ELR (cell line): ENCODE measurements at places on chromosomes 4 and X.
A peak's percentile ranks its signal among the peaks of the same experiment; 100 is the strongest.

GRCh38 chr4:105619188-105619931 is 66.9 kb downstream of the ARHGEF38 start:
- no peak for DNase-seq

DNA sequence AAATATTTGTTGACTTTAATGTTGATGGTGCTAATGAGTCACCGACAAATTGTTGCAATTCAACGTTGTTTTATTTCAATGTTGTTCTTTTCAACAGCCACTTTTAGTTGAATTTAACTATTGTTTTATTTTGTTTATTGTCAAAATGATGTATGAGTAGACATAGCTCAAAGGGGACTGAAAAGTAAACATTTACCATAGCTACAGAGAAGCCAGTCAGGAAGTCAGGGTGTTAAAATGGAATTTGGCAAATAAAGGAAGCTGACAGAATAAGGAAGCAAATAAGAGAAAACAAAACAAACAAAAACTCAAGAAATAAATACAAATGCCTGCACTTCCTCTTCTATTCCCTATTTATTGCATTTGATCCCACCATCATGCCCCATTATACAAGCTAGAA is 648.4 kb upstream of the HTR2C start:
- no peak for DNase-seq

DNA sequence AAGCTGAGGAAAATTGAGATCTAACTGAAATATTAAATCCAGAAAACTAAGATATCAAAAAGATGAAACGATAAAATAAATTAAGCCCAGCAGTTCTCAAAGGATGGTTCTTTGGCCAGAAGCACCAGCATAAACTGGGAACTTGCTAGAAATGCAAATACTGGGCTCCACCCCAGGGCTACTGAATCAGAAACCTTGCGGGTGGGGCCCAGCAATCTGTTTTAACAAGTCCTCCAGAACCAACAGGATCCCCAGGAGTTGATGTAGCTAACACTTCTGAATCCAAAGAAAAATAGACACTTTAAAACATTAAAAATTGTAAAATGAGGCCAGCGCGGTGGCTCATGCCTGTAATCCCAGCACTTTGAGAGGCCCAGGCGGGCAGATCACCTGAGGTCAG is 14.1 kb upstream of the TMEM154 start:
- DNase-seq, result no peak

- DNase-seq, result no peak
These were observed 1.1 kb upstream of the BDH2 start for GRCh38 chr4:103100691-103101090.

GRCh38 chr4:148015058-148015457 is 283.2 kb downstream of the ARHGAP10 start:
- DNase-seq, result no peak

DNA sequence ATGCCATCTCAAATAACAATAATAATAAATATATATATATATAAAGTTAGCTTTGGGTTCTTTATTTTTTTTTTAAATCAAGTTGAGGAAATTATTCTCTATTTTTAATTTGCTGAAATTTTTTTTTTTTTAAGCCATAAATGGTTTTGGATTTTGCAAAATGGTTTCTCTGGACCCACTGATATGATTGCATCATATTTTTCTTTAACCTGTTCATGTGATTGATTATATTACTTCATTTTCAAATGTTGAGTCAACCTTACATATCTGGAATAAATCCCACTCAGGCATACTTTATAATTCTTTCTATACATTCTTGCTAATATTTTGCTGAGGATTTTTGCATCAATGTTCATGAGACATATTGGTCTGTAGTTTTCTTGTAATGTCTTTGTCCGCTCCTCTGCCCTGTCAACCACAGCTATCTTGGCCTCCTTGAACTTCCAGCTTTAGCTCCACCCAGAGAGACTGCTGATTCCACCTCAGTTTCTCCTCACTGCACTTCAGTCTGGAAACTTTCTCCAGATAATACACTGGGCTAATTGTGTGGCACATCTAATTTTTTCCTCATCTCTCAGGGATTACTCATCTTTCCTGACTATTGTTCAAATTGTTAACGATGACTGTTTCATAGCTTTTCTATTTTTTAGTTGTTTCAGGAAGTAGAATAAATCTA is 160.9 kb upstream of the GIMD1 start:
- DNase-seq, result peak; percentile 69

- DNase-seq, result peak; percentile 61
These were observed 95.2 kb upstream of the DKK2 start for GRCh38 chr4:107131295-107131694.

DNA sequence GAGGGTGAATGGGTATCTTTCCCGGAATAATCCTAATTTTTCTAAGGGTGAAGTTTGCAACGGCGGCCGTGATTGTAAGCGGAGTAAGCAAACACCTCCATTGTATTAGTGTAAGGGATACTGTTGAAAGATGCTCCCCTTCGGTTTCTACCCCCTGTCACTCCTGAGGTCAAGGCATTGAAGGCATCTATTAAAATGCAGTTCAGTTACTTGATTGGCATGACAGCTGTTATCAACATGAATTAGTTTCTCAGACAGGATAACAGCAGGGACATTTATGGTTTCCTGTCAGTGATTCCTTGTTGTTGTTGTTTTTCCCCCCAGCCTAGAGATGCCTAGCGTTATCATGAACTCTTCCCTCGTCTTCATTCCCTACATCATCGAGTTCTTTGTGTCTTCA is 552 bp downstream of the SLC25A14 start:
- no peak for DNase-seq

DNA sequence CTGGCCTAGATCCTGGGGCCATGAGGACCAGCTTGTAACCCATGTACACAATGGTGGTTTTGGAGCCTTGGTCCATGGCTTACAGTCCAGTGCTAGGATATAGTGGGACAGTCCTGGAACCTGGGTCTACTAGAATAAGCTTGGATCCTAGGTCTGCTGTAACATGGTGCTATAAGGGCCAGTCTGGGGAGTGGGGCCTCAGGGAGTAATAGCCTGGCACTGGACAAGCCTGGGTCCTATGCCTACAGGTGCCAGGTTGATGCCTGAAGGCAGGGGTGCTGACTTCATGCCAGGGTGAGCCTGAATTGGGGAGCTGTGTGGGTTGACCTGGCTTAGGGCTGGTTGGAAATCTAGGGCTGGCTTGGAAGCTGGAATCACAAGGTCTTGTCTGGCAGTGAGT is 756.3 kb upstream of the ADGRL3 start:
- no peak for DNase-seq

GRCh38 chr4:48654015-48654664 is 125.9 kb downstream of the FRYL start:
- DNase-seq, result peak; percentile 20

GRCh38 chrX:107610667-107611066 is 17.6 kb upstream of the PRPS1 start:
- DNase-seq, result no peak

- no peak for DNase-seq
These were observed 39.7 kb upstream of the SHOX start for GRCh38 chrX:590693-591404.

DNA sequence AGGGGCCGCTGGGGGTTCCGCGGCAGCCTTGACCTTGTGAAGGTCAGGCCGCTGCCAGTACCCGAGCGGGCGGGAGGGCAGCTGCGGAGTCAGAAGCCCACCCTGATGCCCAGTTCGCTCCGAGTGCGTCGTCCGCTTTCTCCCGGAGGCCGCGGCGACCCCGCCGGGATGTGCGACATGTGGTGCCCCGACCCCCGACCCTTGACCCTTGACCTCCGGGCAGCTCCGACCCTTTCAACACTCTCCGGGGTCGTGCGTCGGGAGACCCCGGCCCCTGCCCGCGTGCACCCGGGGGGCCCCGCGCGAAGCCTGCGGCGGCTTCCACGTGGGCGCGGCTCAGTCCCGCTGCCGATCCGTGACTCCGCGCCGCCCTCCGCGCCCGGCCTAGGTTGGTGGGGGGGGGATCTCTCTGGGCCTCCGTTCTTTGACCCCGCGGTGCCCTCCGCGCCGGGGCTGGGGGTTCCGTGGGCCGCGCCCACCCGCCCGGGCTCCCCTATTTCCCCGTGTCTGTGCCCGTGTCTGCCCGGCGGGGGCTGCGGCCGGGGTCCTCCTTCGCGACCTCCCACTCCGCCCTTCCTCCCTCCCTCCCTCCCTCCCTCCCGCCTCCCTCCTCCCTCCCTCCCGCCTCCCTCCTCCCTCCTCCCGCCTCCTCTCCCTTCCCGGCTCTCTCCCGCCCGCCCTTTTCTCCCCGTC is 609 bp upstream of the SLC25A6 start:
- DNase-seq, result peak; percentile 76

DNA sequence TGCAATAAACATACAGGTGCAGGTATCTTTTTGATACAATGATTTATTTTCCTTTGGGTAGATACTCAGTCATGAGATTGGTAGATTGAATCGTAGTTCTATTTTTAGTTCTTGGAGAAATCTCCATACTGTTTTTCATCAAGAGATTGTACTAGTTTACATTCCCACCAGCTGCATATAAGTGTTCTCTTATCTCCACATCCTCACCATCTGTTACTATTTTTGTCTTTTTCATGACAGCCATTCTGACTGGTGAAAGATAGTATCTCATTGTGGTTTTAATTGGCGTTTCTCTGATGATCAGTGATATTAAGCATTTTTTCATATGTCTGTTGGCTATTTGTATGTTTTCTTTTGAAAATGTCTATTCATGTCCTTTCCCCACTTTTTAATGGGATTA is 202.2 kb downstream of the RAPGEF2 start:
- no peak for DNase-seq

DNA sequence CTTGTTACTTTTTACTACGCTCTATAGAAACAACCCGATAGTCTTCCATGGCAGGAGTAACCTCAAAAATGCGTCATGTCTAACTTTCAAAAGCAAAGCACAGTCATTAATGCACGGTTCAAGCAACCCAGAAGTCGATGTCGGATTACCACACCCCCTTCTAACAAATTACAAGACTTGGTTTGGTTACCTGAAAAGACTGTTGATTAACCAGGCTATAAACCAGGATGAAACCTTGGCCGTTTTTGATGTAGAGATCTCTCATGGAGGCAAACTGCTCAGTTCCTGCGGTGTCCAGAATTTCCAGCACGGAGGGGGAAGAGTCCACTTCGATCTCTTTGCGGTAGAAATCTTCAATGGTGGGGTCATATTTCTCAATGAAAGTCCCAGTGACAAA is 2.4 kb downstream of the RAP2C start:
- peak; percentile 53 for DNase-seq

GRCh38 chr4:184668511-184669114 is 19.1 kb downstream of the PRIMPOL start:
- DNase-seq, result peak; percentile 48

GRCh38 chr4:19729886-19730651 is 521.6 kb upstream of the SLIT2 start:
- DNase-seq, result peak; percentile 61

- no peak for DNase-seq
These were observed 34.2 kb downstream of the ARHGEF9 start for GRCh38 chrX:63750811-63751210.

GRCh38 chr4:17335371-17335770 is 176.5 kb downstream of the QDPR start:
- DNase-seq, result no peak

DNA sequence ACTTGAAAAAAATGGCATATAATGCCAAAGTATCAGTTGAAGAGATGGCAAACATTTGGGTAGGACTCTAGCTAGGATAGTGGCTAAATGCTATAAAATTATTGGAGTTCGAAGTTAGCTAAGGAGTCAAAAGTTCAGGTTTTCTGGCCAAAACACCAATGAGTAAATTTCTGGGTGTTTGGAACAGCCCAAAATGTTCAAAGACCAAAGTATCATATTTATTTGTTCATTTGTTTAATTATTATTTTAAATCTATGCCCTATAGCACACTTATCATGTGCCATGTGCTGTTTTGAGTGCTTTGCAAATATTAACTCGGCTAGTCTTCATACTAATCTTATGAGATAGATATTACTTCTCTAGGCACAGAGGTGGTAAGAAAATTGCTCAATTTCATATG is 285.5 kb downstream of the TEX13C start:
- DNase-seq, result no peak

DNA sequence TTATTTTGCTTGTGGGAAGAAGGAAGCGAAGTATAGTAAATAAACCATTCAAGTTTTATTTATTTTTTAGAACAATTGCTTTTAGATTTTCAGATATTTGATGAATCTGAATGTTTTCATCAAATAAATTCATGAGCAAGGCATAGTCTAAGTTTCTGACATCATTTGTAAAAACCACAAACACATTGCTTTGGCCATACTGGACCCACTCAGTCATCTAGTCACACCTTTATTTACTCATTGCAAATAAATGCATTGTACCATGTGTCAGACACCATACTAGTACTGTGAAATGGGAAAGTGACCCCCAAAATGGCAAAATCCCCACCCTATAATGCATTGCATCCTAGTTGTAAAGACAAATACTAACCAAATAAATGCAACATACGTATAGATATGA is 449.1 kb upstream of the SMIM31 start:
- DNase-seq, result peak; percentile 3

DNA sequence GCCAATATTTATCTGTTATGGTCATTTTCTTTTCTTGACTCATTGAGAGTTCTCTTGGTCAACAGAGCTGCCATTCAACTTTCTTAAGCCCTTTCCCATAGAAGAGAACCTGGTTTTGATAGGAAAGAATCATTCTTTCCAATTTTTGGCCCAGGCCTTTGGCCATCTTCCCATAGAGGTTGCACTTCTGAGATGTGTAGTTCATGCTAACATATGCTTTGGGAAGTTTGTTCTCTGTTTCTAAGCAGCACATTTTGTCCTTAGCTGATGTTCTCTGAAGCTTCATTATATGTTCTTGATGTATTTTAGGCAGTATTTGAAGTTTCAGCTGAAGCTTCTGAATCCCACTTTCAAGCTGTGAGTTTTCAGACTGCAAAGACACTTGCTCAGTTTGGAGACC is 161.1 kb downstream of the VEGFC start:
- no peak for DNase-seq

DNA sequence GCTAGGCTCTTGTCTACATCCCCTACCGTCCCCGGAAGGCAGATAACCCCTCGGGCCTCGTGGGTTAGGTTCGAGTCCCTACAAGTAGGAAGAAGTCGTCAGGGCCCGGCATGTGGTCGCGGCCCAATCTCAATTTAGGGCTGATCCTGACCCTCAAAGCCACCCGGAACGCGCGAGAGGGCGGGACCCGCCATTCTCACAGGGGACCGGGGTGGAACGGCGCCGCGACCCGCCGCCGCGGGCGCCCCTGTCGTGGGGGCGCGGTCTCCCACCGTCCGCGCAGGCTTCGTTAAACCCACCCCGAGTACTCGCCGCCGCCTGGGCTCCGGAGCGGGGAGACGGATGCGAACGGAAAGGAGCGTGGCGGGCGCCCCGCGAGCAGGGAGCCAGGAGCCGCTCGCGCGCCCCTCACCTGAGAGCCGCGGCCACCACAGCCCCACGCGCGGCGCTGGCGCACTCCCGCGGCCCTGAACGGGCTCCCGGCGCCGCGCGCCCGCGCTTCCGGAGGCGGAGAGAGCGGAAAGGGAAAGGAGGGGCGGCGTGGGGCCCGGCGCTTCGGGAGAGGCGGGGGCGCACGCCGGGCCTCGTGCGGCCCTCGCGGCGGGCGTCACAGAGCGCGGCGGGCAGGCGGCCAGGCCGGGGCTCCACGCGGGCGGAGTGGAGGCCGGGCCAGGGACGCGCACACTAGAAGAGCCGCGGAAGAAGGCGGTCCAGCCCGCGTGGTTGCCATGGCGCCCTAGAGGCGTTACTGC is at the start of gene CFAP97:
TSS of gene CFAP97 (minus strand) at position 515 of the 752 bp plus-strand sequence. CDS start 12,804 bp downstream, outside the sequence.
- DNase-seq, result peak; percentile 89

- DNase-seq, result no peak
These were observed 47.9 kb downstream of the RGS12 start for GRCh38 chr4:3340700-3341083.
